ENCODE measurements at places on chromosomes 7 and 10. TPM values are rescaled to one million over a fixed set of nuclear protein-coding genes. Genes with fewer than 3 reads are reported as not detected.

- no peak for DNase-seq
These were observed 2.0 kb downstream of the PIP4K2A start for GRCh38 chr10:22712211-22712955.

DNA sequence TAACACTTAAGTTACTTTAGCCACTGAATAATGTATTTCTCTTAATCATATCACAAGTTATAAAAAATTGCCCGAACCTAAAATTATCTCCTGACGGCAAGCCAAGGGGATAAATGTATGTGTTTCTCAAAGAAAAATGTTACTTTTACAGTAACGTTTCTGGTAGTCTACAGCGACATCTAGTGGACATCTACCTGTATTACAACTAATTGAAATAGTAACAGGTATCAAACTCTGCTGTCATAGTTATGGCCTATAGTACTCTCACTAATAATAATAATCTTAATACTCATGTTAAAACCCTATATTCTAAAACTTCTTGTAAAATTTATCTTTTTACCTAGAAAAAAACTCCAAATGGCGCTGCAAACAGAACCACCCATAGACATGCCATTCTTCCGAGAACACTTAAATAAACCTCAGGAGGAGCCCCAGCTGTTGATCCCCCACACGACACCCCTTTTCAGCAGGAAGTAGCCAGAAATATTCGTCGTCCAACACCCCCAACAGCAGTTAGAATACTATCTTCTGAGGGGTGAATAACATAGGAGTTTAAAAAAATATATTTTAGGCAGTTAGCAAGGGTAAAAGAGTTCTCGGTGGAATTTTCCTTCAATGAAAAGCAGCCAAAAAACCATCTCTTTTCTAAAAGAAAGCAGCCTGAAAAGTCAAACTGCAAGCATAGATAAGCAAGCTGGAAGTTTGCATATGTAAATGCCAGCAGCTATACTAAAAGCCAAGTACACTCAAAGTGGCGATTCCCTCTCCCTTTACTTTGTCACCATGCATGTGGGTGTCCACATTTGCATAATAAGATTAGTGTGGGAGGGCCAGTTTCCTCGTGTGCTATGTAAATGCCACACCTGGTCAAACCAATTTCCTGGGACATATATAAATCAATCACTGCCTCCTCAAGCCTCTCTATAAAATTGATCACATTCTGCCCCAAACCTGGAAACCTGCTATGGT is 40.5 kb upstream of the ZNF107 start:
- no peak for DNase-seq

DNA sequence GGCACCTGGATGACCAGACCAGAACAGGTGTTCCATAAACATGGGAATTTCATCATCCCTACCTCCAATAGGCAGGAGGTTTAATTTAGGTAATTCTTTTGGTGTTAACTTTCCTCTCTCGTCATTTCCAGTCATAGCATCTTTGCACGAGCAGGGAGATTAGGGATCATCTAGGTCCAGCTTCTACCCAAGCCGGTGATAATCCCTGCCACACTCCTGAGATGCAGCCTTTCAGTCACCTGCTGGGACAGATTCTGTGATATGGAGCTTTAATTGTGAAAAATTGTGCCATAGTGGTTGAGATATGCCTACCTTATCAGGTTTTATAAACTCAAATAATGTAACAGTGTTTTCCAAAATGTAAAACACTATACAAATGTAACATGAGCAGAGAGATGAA is 191.8 kb upstream of the AOAH start:
- no peak for DNase-seq

- no peak for DNase-seq
These were observed 31.6 kb downstream of the USP54 start for GRCh38 chr10:73559590-73559989.

DNA sequence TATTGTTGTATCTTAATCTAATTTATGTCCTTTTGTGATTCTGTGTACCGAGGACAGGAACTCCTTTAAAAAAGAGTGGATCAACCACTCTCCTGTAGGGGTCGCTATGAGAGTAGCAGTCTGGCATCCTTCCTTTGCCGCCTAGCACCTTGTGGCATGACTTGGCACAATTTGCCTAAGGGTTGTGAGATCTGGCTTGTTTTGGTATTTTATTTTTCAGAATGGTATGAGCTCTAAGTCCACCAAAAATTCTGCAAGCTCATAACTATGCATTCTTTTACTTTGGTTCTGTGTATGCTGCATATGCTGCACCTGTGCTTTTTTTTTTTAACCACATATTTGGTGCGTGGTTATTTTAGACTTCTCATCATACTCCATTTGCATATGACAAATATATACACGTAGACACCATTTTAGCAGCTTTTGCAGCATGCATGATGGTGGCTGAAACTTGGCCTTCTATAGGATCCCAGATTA is 112.8 kb downstream of the CDK14 start:
- DNase-seq = no peak

DNA sequence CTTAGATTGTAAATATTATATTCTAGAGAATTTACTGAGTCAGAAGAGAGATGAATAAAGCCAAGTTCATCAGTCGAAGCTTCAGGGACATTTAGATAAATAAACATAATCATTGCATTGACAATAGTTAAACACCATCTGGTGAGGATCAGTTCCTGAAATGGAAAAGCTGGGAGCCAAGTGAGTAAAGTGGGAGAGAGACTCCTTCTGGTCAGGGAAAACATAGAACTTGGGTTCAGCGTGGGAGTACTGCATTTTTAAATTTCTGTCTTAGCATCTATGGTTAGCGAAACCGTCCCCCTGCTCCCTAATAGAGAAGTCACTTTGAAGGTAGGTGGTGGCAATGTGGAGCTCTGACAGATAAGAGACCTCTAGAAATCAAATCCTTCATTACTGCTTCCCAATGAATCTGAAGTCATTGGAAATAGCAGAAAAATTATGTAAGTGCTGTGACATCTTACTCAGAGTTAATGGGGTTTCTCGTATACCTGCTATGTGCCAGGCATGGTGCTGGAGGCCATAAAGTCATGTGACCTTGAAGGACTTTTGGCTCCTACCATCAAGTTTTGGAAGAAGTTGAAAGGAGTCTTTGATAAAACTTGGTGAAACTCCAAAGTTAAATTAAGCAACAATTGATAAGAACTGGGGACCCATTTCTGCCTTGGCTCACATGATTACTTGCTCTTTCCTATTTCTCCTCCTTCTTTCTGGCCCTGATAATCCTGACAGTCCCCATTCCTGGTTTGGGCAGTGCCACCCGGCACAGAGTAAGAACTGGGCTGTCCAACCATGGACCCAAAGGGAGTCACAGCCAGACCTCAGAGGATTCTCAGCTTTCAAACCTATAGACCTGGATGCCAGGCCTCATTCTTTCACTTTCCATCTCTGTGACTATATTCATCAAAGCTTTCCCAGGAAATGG is 211.2 kb downstream of the C7orf25 start:
- no peak for DNase-seq

- DNase-seq = no peak
These were observed 97.7 kb upstream of the RPA3 start for GRCh38 chr7:7816084-7816483.

- no peak for DNase-seq
These were observed 248.9 kb downstream of the EXOC4 start for GRCh38 chr7:133501771-133502170.

- DNase-seq = no peak
These were observed 4.0 kb downstream of the CDCA7L start for GRCh38 chr7:21941611-21942141.

DNA sequence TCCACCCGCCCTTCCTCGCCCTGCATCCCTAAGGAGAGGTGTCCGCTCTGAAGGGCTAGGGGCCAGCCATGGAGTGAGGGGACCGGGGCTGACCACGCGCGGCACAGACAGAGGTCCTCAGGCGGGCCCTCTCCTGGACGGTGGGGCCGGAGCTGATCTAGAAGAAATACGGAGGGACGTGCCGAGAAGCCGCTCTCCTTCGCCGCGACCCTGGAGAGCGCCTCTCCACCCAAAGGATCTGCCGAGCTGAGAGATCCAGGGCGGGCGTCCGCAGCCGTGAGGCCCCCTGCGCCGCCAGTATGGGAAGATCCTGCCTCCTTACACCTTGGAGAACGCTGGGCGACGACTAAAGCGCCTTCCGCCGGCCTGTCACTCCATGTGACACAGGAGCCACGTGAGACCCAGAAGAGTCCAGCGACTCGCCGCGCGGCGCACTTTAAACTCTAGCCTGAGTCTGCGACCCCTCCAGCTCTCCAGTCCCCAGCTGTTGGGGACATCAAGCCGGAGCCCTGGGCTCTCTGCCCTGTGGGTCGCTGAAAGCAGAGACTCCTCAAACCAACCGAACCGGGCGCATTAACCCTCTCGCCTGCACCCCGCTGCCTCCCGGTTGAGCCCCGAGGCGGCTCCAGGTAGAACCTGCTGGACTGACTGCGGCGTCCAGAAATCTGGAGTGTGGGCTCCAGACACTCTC is 1.5 kb upstream of the SFMBT2 start:
- DNase-seq = no peak

GRCh38 chr7:6015917-6016652 is 7.0 kb downstream of the AIMP2 start:
- no peak for DNase-seq

DNA sequence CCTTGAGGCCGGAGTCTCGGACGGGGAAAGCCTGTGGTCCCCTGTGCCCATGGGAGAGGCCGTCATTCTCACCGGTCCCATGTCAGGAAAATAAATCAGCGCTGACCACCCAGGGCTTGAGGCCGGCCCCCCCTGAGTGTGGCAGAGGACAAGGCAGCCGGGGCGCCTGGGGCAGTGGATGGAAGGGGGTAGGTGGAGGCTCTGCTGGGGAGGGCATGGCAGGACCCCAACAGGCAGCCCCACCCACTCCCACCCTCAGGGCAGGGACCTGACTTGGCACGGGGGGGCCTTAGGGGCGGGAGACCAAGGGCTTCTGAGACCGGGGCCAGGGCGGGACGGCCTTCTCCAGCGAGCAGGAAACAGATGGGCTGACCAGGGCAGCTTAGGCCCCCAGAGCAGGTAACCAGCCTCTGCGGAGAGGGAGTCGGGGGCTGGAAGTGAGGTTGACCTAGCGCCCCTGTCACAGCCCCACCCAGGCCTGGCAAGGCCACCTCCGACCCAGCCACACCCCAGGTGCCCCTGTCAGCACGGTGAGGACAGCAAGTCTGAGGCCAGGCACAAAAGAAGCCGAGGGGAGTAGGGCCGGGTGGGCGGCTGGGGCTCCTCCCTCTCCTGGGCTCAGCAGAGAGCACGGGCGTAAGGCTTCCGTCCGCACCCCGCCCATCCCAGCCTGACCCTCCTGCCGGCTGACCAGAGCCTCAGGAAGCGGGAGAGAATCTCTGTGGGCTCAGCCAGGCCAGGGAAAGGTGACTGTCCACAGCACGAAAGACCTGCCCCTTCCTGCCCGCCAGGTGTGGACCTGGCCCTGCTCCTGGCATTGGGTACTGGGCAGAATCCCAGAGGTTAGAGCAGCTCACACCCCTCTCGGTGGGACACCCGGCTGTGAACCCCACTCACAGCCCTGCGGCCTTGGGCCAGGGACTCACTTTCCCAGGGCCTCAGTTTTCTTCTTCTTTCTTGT is 87.4 kb downstream of the FOXL3 start:
- no peak for DNase-seq

GRCh38 chr7:25481891-25482290 is 253.6 kb upstream of the NPVF start:
- no peak for DNase-seq

DNA sequence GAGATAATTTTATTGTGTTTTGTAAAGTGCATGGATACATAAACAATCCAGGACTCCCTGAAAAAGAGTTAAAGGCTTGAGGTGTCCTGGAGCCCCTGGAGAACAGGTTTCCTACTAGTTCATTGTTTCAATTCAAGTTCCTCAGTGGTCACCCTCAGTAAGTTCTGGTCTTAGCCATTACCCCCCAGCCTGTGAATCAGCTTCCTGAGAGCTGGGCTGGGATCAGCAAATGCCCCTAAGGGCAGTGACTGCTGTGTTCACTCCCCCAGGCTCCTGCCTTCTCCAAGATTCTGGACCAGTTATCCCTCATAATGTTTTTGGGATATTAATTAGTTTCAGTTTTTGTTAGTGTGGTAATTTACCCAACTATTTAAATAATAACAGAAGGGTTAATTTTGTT is 151.6 kb upstream of the PRSS58 start:
- DNase-seq = no peak

GRCh38 chr10:108583877-108584276 is 1339.4 kb downstream of the XPNPEP1 start:
- no peak for DNase-seq

- no peak for DNase-seq
These were observed 4.1 kb upstream of the NT5C2 start for GRCh38 chr10:103197174-103197573.

RNF32 gene
- 0.66 TPM for total RNA-seq

ANXA8L1 gene
- 280 TPM for total RNA-seq

CASP2 gene
- total RNA-seq = 8.8 TPM

FAM20C gene
- 14.7 TPM for total RNA-seq

PAOX gene
- 11.5 TPM for total RNA-seq

BHLHA15 gene
- 8.0 TPM for total RNA-seq

GJD4 gene
- not detected for total RNA-seq

OR2A14 gene
- total RNA-seq = not detected

CPA2 gene
- total RNA-seq = not detected

All from esophagus squamous epithelium (tissue), 5 donors.